Brain pericyte (primary cell): ENCODE measurements at places on chromosomes 5 and 9.
A peak's percentile ranks its signal among the peaks of the same experiment; 100 is the strongest.

DNA sequence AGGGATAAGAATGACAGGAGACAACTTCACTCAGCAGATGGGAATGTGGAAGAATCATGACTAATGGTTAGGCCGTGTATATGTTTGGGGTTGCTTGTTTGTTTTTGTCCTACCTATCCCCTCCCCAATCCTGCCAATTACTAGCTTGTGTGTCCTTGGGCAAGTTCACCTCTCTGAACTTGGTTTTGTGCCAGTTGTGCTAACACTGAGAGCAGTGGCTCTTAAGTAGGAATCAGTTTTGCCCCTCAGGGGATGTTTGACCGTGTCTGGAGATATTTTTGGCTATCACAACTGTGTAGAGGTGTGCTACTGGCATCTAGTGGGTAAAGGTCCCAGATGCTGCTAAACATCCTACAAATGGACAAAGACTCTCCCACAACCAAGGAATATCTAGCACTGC is 287.0 kb downstream of the DMRT2 start:
- no peak for DNase-seq

- DNase-seq, result no peak
Measured at GRCh38 chr9:127131871-127132270, 9.4 kb upstream of the ANGPTL2 start.

DNA sequence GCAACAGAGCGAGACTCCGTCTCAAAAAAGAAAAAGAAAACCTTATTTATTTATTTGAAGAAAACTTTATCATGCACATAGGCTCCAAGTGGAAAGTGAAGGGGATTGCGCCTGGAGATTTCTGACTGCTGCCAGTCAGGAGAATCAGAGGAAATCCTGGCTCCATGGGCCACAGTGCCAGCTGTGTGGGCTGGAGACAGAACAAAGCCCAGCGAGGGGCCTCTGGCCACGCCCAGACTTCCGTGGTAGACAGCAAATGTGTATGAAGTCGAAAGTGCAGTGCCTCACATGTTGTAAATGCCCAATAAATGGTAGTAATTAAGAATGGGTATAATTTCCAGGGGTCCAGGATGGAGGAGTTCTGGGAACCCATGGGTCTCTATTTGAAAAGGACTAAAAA is 75.8 kb upstream of the WWC1 start:
- DNase-seq, result no peak

- DNase-seq, result no peak
Measured at GRCh38 chr9:113872485-113873143, 3.5 kb upstream of the ZNF618 start.

DNA sequence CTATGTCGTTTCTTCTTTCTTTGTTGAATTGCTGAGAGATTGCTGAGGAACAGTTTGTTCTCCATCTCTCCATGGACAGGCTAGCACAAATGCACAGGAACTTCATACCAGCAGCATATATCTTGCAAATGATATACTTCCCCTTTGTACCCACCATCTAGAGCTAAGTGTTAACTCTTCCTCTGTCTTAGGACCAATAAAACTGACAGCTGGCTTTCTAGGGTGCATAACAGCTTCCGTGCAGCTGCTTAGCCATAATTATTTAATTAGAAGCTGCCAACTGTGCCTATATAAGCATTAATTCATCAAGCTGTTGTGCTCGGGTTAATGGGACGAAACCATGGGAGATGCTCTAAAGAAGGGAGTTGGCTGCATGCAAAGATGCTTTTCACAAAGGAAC is 38.7 kb downstream of the KCTD16 start:
- no peak for DNase-seq

DNA sequence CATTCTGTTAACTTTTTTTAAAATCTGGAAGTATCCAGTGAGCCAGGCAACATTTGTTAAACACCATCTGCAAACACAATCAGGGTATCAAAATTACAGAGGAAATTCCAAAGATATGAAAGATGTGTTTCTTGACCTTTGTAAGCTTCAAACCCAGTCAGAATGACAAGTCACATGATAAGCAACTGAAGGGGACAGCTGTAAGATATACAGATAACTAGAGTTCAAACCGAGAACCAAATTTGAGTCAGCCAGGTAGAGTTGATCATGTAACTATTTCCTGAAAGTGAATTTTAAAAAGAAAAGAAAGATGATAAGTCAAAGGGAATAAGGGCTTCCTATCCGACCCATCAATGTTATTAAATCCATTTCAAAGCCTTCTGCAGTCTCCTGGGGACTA is 196.2 kb downstream of the DEPDC1B start:
- DNase-seq, result no peak

GRCh38 chr9:112021742-112022141 is 125.1 kb downstream of the UGCG start:
- no peak for DNase-seq

GRCh38 chr5:173882632-173883031 is 5.5 kb upstream of the CPEB4 start:
- no peak for DNase-seq

DNA sequence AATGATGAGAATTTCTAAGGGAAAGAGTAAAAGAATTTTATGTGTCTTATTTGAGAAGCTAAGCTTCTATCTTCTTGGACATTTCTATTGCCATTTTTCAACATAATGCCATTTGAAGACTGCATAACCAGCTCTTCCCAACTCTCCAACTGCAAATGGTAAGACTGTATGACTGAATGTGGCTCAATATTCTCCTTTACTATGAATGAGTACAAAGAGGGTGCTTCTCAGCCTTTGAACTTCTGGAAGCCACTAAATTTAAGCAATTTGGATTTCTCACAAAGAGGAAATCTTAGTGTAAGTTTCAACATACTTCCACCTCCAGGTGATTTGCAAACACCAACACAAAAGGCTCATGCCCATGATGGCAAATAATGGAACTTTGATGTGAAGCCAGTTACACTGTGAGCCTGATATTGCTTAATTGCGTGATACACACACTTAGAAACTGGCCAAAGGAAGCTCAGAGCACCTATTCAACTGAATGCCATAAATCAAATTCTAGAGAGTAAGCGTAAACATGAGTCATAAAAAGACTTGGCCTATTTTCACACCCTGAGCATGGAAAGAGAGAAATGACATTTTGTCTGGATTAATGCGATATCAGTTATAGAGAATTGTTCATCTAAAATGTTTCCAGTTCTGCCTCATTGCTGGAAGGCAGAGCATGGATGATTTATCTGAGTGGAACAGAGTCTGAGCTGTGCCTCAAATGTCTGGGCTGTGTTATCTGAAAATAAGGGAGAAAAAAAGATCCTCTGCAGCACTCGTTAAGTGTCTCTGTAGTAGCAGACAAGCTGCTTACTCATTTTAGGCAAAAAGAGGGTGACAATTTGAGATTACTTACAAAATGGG is 145.3 kb downstream of the PLK2 start:
- DNase-seq, result no peak

- no peak for DNase-seq
Measured at GRCh38 chr5:16995372-16995771, 59.3 kb upstream of the MYO10 start.

DNA sequence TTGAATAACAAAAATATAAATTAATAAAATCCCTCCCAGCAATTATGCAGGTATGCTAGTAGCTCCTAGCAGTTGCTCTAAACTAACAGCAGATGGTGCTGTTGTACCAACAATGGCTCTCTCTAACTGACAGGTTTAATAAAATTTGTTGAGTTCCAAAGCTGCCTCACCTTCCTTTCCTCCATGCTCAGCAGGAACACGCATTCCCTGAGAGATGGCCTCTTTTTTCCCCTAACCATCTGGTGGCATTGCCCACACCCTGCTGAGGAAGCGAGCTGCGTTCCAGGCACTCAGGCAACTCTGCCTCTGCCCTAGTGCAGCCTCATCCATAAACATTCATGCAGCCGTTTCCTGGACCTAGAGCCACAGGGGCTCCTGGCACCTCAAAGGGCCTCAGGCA is 106.2 kb downstream of the KLHL3 start:
- no peak for DNase-seq

GRCh38 chr5:15995341-15996052 is 184.1 kb downstream of the MARCHF11 start:
- peak; percentile 21 for DNase-seq

GRCh38 chr9:31323726-31324444 is 1060.6 kb upstream of the ACO1 start:
- no peak for DNase-seq

DNA sequence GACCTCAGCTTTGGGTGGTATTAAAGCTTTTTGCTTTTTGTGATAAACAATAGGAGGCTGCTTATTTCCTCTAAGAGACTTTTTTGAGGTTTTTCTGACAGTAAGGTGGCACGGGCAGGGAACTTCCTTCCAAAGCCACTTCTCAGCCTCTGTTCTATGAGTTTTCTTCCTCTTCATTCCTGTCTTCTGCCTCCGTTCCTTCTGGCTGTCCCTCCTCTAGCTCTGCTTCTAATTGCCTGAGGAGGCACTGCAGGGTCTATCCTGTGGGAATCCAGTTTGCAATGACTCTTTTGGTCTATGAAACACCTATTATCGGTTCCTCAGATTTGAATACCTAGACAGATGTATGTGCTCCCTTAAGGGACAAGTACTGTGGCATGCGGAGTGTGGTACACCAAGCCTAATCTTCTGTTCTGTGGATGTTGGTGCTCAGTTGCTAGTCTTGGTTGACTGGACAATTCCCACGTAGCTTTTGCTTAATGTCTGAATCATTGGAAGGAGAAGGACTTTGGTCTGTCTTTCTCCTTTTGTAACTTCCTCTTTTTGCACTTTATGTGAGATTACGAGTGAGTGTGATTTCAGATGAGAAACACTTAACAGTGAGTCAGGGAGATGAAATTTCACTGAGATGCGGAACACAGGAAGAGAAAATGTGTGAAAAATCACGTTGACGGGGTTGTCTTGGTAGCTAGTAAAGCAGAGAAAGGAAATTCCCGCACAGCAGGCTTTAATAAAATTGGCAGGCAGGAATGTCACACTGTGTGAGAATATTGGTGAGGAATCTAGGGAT is 305.2 kb downstream of the EFNA5 start:
- DNase-seq, result no peak

DNA sequence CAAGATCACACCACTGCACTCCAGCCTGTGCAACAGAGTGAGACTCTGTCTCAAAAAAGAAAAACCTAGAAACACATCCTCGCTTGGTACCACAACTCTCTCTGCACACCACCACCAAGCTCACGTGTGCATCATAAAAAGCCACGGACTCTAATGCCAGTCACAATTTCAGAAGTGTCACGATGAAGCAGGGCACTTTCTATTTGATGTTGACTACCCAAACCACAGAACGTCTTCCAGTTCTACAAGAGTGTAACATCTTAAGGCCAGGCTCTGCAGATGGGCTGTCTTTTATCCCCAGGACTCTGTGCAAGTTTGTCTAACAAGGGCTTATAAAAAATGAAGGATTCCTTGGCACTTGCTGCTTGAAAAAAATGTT is 22.9 kb downstream of the GFPT2 start:
- no peak for DNase-seq

- no peak for DNase-seq
Measured at GRCh38 chr5:123452401-123452800, 29.2 kb upstream of the CEP120 start.

- no peak for DNase-seq
Measured at GRCh38 chr5:142364251-142365145, 39.7 kb upstream of the SPRY4 start.

- no peak for DNase-seq
Measured at GRCh38 chr5:5695266-5695665, 272.8 kb downstream of the ICE1 start.

DNA sequence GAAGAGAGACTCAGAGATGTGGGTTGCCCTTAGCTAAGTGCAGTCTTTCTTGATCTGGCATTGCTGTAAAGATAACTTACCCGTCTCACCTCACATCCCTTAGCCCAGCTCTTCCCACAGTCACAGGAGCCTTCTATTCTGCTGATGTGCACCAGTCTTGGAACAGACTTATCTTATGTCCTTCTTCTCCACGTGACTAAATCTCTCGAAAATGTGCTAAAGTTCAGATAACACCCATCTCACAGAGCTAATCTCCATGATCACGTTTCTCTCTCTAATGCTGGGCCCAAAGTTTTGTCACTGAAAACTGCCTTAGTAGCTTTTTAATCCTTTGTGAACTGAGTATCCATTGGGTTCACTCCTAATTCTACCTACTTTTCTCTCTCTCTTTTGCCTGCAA is 16.7 kb downstream of the SLC36A1 start:
- DNase-seq, result no peak

GRCh38 chr9:38101423-38101822 is 32.4 kb upstream of the SHB start:
- no peak for DNase-seq

GRCh38 chr5:143527808-143528207 is 124.3 kb upstream of the NR3C1 start:
- no peak for DNase-seq

GRCh38 chr5:90939211-90939610 is 380.6 kb downstream of the ADGRV1 start:
- DNase-seq, result no peak

GRCh38 chr5:134189031-134189430 is 12.3 kb upstream of the SKP1 start:
- no peak for DNase-seq

DNA sequence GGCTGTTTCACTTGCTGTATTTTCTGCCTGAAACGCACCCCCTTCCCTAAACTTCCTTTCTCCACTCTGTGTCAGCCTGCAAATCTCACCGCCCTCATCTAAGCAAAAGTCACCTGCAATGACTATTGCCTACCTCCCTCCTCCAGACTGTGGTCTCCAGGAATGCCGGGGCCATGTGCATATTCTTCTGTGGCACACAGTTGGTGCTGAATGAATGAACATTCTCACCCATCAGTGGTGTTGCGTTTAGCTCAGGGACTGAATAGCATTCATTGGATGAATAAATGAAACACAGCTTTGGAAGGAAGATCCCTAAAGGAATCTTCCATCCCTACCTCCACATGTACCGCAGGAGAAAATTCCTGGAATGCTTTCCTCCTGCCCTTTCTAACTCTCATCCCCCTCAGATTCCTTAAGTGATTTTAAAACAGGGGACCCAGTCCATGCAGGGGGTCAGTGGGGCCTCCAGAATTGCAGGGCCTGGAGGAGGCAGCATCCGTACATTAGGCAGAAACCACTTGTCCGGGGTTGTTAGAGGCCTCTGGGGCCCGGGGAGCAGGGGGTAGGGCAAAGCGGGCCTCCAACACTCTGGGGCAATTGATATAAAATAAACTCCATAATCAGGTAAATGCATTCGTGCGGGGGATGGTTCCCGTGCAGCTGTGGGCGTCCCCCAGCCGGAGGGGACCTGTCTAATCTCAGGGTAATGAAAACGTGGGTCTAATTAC is 28.3 kb upstream of the PTGS1 start:
- DNase-seq, result no peak

- DNase-seq, result no peak
Measured at GRCh38 chr9:134046894-134047681, 20.7 kb downstream of the BRD3 start.

GRCh38 chr5:112121258-112121657 is 297.8 kb downstream of the EPB41L4A start:
- no peak for DNase-seq
